Esophagus muscularis mucosa (tissue), 4 donors: ENCODE measurements at places on chromosomes 6 and 20. TPM values are rescaled to one million over a fixed set of nuclear protein-coding genes. Genes with fewer than 3 reads are reported as not detected.

The LKAAEAR1 gene
- not detected for total RNA-seq

The TFAP2D gene
- not detected for total RNA-seq

DNA sequence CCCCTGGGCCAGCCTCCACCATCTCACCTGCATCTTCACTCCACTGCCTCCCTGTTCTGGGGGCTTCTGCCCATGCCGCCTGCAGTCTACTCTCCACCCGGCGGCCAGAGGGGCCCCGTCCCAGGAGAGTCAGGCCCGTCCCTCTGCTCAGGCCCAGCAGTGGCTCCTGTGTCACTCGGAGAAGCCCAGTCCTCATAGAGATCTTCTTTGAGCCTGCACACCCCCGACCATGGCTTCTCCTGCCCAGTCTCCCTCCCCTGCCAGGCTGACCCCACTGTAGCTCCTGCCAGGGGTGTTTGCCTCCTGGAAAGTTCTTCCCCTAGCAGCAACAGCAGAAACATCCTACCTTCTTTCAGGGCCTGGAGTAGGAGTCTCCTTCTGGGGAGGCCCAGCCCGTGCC is 22.2 kb upstream of the NOL4L start:
- no peaks in the 10 kb centered on the region for H3K27me3 ChIP-seq
- no peak overlapping the region for H3K27ac ChIP-seq
- H3K36me3 ChIP-seq = no peaks in the 10 kb centered on the region

DNA sequence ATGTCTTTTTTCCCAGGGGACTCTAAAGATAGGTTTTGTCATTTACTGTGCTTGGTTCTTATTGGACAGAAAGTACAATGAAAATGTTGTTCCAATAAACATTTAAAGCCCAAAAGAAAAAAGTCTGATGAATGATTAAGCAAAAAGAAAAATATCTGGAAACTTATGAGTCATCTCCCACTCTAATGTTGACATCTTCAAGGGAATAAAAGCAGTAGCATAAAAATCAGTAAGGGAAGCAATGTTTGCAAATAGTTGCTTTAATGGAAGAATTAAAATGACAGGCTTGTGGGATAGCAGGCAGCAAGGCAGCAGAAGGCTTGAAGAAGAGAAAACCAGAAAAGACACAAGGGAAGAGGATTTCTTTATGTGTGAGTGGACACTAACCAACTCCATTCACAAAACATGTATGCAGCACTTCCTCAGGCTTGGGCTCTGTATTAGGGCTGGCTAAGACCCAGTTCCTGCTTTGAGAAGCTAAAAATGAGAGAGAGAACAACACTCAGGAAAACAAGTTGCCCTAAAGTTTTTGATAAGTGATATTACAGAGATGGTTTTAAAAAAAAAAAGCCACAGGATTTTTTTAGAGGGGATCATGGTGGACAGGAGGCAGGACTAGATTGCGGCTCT is 263.2 kb upstream of the NT5E start:
- no peaks in the 10 kb centered on the region for H3K4me1 ChIP-seq
- no peak overlapping the region for H3K4me3 ChIP-seq
- no peak overlapping the region for H3K27ac ChIP-seq
- H3K36me3 ChIP-seq = no peaks in the 10 kb centered on the region

- no peak for DNase-seq
- no peaks in the 10 kb centered on the region for H3K27me3 ChIP-seq
- H3K36me3 ChIP-seq = peaks cover 9% of the 10 kb centered on the region
- no peak overlapping the region for H3K27ac ChIP-seq
- H3K4me3 ChIP-seq = no peak overlapping the region
These were observed 5.1 kb downstream of the BLOC1S5 start for GRCh38 chr6:8059129-8059528.
